ENCODE measurements at places on chromosomes 1 and 21.

DNA sequence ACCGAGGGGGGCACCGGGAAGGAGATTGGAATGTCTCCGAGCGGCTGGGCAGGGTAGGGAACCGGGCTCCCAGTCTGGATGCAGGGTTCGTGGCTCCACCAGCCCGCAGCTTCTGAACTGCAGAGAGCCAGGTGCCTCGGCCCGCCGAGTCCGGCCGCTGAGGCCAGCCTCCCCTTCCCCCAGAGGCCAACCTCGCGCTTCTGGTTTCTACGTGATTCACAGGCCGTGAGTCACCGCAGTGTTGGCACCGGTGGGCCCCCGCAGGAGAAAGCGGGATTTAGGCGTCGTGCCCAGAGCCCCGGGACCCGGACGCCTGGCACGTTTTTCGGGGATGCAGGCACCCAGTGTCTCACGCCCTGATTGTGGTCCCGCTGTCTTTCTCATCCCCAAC, 458 bp downstream of the CRABP2 start:
- peak; percentile 9 for DNase-seq

DNA sequence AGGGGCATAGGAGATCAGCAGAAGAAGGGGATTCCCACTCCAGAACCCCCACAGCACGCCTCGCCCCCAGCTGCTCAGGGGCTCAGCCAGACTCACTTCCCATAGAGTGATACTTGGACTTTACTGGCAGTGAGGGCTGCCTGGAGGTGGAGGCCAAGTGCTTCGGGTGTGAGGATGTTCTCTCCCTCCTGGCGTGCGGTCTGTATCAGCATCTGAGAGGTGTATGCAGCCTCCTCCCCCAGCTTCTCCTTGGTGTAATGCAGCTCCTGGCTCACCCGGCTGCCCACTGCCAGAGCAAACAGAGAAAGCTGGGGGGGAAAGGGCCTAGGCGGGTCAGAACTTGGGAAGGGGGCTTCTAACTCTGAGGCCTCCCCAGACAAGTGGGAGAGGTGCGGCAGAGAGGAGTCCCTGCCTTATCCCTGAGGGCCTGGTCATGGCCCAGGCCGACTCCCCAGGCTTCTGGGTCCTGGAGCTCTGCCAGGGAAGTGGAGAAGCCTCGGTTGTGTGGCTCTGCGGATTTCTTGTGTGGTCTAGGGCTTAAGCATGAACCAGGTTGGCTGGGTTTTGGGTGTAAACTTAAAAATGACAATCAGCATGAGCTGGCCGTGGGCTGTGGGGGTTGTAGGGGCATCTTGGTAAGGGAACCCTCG, 10.9 kb downstream of the PTCH2 start:
- DNase-seq, result no peak

GRCh38 chr1:209497729-209498128, 85.8 kb upstream of the CAMK1G start:
- DNase-seq, result no peak

GRCh38 chr1:119075614-119076013, 64.8 kb downstream of the WARS2 start:
- no peak for DNase-seq

DNA sequence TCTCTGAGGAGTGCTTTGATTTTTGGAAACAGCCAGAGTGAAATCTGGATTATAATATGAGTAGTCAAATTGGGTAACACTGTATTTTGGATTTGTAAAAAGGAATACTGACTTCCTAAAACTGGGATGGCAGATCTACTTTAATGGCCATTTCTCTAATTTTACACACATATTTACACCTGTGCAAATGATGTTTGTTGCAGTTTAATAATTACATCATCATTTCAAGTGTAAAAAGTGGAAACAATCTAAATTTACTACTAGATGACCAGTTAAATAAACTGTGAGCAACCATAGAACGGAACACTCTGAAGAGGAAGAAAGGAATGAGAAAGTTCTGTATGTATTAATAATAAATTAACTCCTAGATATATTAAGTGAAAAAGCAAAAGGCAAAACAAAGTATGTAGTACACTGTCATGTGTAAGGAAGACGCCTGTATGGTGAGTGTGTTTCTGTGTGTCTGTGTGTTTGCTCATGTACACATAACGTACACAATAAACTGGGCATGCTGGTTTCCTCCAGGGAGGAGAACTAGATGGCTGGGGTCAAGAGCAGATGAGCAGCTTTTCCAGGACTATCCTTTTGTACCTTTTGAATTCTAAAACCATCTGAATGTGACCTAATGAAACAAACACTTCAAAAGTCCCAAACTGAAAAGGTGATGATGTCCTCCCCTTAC, 2.9 kb upstream of the RHEX start:
- no peak for DNase-seq

DNA sequence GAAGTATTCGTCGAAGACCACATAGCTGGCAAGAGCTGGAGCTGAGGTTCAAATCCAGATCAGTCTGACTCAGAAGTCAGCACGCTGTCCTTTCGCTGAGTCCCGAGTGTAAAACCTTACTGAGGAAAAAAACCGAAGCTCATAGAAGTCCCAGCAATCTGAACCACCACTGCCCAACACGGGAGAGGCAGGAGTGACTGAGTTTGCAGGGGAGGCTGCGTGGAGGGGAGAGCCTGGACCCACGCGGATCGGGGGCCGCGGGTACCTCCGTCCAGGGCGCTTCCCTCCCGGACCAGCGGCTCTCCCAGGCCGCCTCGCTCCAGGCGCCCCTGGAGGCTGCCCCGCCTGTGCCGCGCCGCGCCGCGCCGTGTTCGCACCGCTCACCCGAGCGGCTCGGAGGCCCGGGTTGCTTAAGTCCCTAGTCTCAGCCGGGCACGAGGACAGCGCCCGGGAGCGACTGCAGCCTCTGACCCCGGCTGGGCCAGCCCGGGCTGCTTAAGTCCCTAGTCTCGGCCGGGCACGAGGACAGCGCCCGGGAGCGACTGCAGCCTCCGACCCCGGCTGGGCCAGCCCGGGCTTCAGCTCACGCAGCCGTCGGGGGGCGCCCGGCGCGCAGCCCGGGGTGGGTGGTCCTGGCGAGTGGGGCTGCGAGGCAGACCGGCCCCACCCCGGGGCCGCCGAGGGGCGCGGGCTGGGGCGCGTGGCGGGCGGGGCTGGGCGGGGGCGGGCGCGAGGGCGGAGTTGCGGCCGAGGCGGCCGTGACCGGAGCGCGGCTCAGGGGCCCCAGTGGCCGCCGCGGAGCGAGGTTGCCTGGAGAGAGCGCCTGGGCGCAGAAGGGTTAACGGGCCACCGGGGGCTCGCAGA, at the start of gene ADAMTSL4:
Gene ADAMTSL4, plus strand, starts transcription at position 777 of the 864 bp plus-strand sequence. CDS start 2,881 bp downstream, outside the sequence.
- DNase-seq, result no peak

GRCh38 chr1:203690730-203691129, 64.1 kb downstream of the ATP2B4 start:
- DNase-seq, result no peak

GRCh38 chr1:41118645-41119044, 97.1 kb upstream of the SLFNL1 start:
- DNase-seq, result no peak

All from nucleus accumbens (tissue), 56 donors.